EL (cell line): ENCODE measurements at places on chromosomes 2 and 18.

GRCh38 chr18:63488160-63488559 is 11.4 kb downstream of the SERPINB5 start:
- DNase-seq = no peak

DNA sequence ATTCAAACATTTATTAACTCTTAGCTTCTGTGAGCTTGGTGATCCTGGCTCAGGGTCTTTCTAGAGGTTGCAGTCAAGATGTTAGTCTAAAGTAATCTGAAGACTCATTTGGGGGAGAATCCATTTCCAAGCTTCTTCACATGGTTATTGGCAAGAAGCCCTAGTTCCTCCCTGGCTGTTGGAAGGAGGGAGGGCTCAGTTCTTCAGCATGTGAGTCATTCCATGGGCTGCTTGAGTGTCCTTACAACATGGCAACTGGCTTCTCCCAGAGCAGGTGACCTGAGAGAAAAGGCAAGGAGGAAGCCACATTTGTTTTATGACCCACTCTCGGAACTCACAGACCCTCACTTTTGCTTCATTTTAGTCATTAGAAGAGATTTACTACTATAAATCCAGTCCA is 10.6 kb upstream of the C2orf74 start:
- DNase-seq = peak; percentile 60

DNA sequence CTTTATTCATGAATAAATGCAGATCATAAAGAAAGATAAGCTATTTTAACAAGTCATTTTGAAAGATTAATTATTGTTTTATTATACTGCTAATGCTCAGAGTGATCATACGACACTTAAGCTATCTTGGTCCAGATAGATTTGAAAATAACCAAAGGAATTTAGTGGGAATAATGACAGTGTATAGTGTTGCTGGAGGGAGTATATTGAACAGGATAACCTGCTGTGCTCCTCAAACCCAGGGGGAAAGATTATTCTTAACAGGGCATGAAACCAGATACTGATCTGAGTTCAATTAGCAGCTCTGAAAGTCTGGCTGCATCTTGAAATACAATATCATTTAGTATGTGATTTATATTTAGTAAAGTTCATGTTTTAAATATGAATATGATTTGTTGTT is 216.3 kb upstream of the ITGA4 start:
- no peak for DNase-seq

DNA sequence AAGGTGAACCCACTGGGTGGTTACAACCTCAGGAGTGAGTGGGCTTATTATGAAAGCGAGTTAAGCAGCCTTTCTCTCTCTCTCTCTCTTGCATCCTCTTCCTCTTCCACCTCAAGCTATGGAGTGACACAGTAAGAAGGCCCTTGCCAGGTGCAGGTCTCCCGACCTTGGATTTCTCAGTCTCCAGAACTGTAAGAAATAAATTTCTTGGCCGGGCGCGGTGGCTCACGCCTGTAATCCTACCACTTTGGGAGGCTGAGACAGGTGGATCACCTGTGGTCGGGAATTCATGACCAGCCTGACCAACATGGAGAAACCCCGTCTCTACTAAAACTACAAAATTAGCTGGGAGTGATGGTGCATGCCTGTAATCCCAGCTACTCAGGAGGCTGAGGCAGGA is 14.4 kb downstream of the MYCN start:
- DNase-seq = no peak

DNA sequence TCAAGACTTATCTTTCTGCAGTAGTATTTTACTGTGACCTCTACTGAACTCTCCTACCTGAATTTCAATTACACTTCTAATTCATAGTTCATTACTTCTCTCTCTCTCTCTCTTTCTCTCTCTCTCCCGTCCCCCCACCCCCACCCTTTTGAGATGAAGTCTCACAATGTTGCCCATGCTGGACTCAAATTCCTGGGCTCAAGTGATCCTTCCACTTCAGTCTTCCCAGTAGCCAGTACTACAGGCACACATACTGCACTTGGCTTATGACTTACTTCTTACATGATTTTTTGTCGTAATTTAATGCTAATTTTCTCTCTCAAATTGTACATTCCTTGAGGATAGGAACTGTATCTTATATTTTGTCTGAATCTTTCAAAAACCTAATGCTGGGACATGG is 6.0 kb upstream of the HIBCH start:
- no peak for DNase-seq

DNA sequence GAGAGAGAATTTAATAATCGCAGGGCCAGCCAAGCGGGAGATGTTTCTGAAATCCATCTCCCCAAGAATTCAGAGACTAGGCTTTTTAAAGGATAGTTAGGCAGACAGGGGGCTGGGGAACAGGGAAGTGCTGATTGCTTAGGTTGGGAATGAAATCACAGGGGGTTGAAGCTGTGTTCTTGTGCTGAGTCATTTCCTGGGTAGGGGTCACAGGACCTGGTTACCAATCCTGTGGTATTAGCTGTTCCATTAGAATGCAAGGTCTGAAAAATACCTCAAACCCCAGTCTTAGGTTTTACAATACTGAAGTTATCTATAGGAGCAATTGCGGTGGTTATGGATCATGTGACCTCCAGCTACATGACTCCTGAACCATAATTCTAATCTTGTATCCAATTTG is 4.6 kb downstream of the SP140 start:
- DNase-seq = peak; percentile 84

DNA sequence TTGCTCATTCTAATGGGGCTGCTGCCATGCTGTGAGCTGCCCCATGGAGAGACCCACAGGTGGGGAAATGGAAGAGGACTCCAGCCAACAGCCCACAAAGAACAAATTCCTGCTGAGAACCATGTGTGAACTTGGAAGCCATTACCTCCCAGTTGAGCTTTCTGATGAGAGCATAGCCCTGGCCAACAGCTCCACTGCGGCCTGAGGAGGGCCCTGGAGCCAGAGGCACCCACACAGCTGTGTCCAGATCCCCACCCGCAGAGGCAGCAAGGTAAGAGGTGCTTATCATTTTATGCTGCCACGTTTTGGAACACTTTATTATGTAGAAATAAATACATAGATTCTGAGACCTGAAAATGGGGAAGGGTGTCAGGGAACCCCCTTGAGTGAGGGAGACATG is 44.2 kb upstream of the OTOS start:
- no peak for DNase-seq

DNA sequence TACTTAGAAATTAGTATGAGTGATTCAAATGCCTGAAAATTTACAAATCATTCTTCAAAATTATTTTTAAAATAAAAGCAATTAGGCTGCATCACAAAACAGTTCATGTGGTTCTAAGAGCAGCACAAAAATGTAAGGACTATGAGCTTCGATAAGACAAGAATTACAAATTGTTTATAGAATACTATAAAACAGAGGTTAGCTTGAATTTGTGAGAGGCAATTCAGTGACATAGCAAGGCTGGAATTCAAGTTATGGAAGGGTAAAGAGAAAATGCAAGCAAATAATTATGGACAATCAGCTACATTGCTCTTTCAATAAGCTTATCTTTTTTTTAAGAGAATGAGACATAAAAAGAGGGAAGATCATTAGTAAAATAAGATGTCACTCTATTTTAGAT is 7.1 kb upstream of the XIRP2 start:
- DNase-seq = no peak

DNA sequence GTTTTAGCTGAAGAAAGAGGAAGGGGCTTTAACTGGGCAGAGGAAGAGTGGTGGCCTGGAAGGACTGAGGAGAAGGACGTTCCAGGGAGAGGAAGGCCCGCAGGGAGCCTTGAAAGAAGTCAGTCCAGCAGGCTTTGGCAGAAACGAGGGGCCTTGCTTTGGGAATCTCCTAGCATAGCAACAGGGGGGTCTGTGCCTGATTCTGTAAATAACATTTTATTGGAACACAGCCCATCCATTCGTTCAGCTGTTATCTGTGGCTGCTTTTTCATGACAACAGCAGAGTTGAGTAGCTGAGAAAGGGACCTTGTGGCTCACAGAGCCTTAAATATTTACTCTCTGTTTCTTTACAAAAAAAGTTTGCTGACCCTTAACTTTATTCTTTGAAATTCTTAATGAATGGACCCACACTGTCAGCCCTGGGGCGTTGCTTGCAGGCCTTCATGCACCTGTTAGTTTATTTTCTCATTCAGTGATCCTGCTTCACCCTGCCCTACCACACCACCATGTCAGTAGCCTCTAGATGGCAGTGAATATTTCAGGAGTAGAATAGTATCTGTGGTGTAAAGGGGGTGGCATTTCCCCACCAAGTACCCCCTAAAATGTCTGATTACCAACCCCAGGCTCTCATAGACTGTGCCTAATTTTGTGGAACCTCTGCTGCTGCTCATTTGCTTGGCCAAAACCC is 61.0 kb downstream of the MGAT5 start:
- DNase-seq = no peak

DNA sequence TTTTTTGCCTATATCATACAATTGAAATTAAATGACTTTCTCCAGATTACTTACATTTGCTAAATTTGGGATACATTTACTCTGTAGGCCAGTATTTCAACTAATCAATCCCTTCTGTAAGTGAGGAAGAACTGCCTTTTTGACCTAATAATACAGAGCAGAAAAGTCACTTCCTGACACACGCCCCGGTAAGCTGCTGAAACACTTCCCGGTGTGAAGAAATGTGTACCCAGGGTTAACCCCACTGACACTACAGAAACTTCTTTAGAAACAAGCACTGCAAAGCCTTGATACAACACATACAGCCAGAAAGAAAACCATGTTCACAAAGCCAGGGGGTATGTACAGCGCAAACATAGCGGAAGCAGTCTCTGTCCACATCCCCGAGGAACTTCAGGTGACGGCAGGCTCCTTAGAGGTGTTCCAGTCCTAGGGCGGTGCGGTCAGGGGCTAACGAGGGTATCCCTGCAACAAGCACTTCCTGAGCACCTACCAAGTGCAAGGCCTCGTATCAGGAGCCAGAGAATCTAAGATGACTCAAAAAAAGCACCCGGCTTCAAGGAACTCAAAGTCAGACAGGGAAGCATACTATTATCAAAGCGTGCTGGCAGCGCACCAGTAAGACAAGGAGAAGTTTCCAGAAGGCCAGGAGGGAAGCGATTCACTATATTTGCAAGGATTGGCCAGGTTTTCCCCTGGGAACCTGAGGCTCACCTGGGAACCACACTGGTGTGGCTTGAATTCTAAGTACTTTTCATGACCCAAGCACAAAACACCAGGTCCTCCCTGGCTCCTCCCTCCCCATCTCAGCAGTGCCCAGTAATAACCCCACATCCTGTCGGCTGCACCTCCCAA is 46.6 kb downstream of the ZNF516 start:
- no peak for DNase-seq

- peak; percentile 76 for DNase-seq
These were observed 150.9 kb downstream of the COL6A3 start for GRCh38 chr2:237262838-237263771.

DNA sequence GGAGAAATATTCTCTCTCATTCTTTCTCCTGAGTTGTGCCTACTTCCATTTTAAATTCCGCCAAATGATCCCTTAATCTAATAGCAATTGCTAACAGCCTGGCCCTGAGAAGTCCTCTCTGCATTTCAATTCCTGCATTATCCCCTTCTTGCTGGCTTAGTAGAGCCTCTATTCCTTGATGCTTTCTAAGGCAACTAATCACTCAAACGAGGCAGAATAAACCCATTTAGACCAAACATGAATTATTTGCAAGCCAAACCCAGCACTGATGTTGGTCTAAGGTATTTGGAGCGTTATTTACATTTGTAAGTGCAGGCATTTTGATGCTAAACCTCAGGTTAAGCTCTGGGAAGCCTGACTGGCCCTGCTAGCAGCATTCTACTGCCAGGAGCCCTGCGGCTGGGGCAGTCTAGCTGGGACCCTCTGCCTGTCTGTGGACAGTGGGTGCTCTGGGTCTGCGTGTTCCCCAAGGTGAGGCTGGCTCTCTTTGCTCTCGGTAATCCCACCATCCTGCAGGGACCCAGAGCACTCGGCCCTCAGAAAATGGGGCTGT is 173.1 kb upstream of the HS6ST1 start:
- DNase-seq = no peak

GRCh38 chr2:46849046-46849715 is 66.4 kb downstream of the MCFD2 start:
- DNase-seq = no peak
